Activated T-cell treated with anti-CD3 and anti-CD28 coated beads, Interleukin-2, amount 50 U/mL, for 72 hours (primary cell): ENCODE measurements at places on chromosomes 1 and 21.

DNA sequence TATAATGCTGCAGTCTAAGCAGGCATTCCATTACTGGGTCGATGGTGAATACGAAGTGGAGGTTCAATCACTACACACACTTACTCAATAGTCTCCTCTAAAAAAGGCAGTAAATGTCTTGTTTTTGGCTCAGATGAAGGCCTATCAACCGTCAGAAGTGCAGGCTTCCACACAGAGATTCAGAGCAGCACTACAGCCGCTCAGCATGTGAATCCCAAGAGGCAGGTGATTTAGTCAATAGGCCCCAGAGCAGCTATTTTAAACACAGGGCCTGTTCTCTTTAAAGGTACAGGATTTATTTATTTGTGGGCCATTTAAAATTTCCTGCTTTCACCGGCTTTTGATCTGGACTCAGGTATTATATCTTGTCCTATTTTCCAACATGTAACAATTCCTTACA, 293.7 kb downstream of the RGS7 start:
- DNase-seq: no peak
- H3K36me3 ChIP-seq: no peaks in the 10 kb centered on the region
- H3K27ac ChIP-seq: no peak overlapping the region
- no peaks in the 10 kb centered on the region for H3K27me3 ChIP-seq
- no peak overlapping the region for H3K4me3 ChIP-seq

DNA sequence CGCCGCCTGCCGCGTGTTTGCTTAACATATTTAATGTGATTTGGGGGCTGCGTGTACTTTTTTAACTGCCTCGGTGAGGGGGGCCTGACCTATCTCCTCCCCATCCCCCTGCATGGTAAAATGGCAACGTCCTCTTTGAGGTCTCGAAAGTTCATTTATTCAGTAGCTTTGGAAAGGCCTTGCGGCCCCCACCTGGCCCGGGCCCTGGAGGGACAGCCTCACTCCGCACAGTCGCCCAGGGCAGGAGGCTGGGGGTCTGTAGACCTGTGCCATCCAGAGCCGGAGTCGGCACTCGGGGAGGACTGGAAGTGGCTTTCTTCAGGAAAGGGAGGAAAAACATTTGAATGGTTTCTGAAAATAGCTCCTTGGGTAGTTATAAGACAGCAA, 38.0 kb upstream of the ACTRT2 start:
- H3K27ac ChIP-seq: no peak overlapping the region
- H3K4me1 ChIP-seq: no peaks in the 10 kb centered on the region
- no peak for DNase-seq
- H3K36me3 ChIP-seq: no peaks in the 10 kb centered on the region

DNA sequence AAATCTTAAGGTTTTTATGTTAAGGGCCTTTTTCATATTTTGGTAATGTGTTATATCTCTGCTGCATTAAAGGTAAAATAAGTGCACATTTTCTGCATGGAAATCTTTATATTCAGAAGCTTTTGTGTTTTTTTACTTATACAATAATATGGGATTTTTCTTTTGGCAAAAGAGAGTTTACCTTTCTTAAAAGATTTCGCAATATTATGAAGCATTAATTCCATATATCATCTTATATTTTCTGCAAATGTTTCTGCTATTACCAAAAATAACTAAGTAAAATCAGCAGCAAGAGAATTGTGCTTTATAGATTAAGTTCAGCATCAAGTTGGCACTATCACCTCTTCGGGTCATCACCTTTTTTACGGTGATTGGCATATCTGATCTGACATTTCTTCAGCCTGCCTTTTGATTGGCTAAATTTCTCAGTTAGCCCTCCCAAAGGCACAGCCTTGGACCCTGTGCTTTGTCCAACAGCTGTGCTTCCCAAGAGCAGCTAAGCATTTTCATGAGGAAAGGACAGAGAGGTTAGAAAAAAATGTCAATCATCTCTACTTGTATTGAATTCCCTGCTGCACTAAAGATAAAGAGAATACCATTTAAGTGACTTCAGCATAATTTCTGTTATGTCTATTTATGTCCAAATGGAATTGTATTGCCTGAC, 767.1 kb upstream of the PRMT6 start:
- DNase-seq: no peak
- no peak overlapping the region for H3K4me3 ChIP-seq
- no peaks in the 10 kb centered on the region for H3K27me3 ChIP-seq
- no peaks in the 10 kb centered on the region for H3K4me1 ChIP-seq
- no peaks in the 10 kb centered on the region for H3K36me3 ChIP-seq
- H3K27ac ChIP-seq: no peak overlapping the region

GRCh38 chr1:179476484-179476883, 99.3 kb downstream of the NPHS2 start:
- H3K36me3 ChIP-seq: peaks cover 19% of the 10 kb centered on the region
- no peak overlapping the region for H3K27ac ChIP-seq
- H3K4me1 ChIP-seq: no peaks in the 10 kb centered on the region
- H3K4me3 ChIP-seq: no peak overlapping the region
- H3K27me3 ChIP-seq: no peaks in the 10 kb centered on the region

- no peak for DNase-seq
- H3K4me3 ChIP-seq: peak overlapping the region; percentile 69
- peaks cover 90% of the 10 kb centered on the region for H3K4me1 ChIP-seq
- peak overlapping the region; percentile 90 for H3K27ac ChIP-seq
- H3K36me3 ChIP-seq: peaks cover 3% of the 10 kb centered on the region
- H3K27me3 ChIP-seq: no peaks in the 10 kb centered on the region
Observed at GRCh38 chr1:111631502-111631901, 11.9 kb downstream of the RAP1A start.

DNA sequence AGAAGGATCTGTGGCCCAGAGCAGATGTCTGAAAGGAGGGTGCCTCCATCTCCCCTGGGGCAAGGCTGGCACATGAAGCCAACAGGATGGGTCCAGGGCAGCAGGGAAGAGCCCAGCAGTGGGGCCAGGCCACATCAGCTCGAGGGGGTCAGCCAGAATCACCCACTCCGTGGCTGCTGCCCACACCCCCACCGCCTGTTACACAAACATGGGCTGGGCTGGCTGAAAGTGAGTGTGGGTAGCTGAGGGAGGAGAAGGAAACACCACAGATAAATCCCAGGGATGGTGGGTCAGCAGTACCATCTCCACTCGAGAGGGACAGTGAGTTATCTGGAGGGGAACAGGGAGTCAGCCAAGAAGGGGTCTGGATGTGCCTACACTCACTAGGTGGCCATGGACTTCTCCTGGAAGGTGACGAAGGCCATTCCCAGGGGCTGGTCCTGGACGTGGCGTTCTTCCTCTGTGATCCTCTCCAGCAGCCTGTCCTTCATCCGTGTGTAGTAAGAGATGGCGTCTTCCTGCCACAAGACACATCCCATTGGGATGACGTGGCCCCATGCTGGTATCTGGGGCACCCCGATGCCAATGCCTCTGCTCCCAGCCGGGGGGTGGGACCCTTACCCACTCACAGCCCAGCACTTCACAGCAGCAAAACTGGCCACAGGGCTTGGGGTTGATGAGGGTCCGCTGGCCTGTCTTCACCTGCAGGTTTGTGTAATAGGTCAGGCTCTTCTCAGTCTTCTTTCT, 20.2 kb downstream of the TMEM63A start:
- no peaks in the 10 kb centered on the region for H3K27me3 ChIP-seq
- H3K4me3 ChIP-seq: no peak overlapping the region
- H3K36me3 ChIP-seq: peaks cover 5% of the 10 kb centered on the region
- no peak overlapping the region for H3K27ac ChIP-seq
- peaks cover 30% of the 10 kb centered on the region for H3K4me1 ChIP-seq

DNA sequence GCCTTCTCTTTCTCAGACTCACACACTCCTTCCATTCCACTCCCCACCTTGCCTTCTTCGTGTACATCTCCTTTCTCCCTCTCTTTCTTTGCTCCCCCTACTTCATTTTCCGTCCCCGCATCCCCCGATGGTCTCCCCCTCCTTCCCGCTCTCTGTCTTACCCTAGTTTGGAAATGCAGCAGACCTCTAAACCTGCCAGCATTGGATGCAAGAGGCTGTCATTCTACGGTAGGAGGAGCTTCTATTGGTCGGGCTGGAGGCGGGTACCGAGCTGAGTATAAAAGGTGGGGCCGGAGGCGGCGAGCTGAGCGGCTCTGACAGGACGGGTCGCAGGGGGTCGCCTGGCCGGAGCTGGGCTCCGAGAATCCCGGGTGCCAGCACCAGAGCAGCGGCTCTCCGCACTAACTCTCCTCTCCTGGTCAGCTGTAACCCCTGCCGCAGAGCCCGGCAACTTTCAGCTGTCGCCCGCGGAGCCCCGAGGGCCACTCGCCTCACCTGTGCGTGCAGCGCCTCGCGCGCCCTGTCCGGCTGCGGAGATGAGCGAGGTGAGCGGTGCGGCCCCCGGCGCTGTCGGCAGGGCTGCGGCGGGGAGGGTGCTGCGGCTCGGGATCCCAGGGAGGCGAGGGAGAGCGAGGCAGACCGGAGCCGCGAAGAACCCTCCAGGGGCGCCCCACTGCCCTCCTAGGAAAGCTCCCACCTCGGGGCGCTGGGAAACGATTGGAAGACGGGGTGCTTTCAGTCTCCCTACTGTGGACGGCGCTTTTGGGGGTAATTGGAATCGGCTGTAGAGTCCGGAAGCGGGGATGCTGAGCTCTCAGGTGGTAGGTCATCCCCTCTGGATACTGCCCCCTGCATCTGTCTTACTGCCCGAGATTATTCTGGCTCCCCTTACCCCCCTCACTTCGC, at the start of gene PCP4L1:
TSS of gene PCP4L1 (plus strand) at position 307 of the 906 bp plus-strand sequence. CDS start at position 537, 230 bp downstream.
- no peak within 1 kb of the TSS for H3K27ac ChIP-seq
- peak within 1 kb of the TSS; percentile 57 for H3K4me3 ChIP-seq
- DNase-seq: peak; percentile 66
- peaks cover 61% of the 10 kb centered on the region for H3K27me3 ChIP-seq
- peaks cover 20% of the 10 kb centered on the region for H3K36me3 ChIP-seq

DNA sequence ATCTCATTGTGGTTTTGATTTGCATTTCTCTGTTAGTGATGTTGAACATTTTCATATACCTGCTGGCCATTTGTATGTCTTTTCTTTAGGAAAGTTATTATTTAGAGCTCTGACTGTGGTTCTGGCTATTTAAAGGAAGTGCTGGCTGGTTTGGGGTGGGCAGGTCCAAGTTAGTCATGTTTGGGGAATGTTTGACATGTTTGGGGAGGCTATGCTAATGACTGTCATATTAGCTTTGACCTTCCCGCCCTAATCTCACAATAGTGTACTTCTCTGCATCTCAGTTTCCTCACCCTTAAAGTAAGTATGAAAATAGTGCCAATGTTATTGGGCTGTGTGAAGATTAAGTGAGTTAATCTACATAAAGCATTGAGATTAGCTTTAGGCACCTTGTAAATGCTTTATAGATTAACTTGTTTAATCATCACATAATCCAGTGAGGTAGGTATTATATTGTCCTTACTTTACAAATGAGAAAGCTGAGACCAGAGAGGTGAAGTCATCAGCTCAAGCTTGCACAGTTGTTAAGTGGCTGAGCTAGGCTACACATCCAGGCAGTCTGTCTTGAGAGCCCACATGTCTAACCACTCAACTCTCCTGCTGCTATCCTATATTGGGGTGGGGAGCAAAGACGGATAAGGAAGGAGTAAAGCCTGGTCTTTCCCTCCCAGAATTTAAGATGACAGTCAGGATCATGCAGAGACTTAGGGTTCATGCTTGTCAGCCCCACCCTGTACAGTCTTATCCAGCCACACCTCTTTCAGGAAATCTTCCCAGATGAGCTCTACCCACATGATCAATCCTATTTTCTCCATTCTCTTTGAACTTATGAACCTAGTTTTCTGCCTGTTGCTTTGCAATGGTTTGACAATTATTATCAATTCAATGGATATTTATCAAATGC, 22.8 kb upstream of the CRNN start:
- H3K27me3 ChIP-seq: peaks cover 35% of the 10 kb centered on the region
- no peak overlapping the region for H3K4me3 ChIP-seq
- no peaks in the 10 kb centered on the region for H3K4me1 ChIP-seq
- no peaks in the 10 kb centered on the region for H3K36me3 ChIP-seq
- no peak for DNase-seq

- H3K4me3 ChIP-seq: no peak overlapping the region
- no peaks in the 10 kb centered on the region for H3K4me1 ChIP-seq
- DNase-seq: no peak
- H3K27me3 ChIP-seq: no peaks in the 10 kb centered on the region
- H3K36me3 ChIP-seq: no peaks in the 10 kb centered on the region
- H3K27ac ChIP-seq: no peak overlapping the region
Observed at GRCh38 chr1:18246543-18246942, 138.9 kb downstream of the IGSF21 start.

- peaks cover 11% of the 10 kb centered on the region for H3K27me3 ChIP-seq
- no peak for DNase-seq
- no peak overlapping the region for H3K4me3 ChIP-seq
- peaks cover 8% of the 10 kb centered on the region for H3K36me3 ChIP-seq
Observed at GRCh38 chr1:182598296-182598695, 5.9 kb downstream of the RGS16 start.

DNA sequence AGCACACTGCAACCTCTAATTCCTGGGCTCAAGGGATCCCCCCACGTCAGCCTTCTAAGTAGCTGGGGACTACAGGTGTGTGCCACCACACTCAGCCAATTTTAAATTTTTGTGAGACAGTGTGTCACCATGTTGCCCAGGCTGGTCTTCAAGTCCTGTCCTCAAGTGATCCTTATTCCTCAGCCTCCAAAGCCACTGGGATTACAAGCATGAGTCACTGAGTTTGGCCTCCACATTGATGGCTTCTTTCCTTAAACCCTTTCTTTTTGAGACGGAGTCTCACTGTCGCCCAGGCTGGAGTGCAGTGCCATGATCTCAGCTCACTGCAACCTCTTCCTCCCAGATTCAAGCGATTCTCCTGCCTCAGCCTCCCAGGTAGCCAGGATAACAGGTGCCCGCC, 7.6 kb downstream of the KPNA6 start:
- H3K4me1 ChIP-seq: peaks cover 52% of the 10 kb centered on the region
- DNase-seq: no peak
- no peak overlapping the region for H3K4me3 ChIP-seq
- no peaks in the 10 kb centered on the region for H3K27me3 ChIP-seq

GRCh38 chr1:183622884-183623785, 12.4 kb downstream of the ARPC5 start:
- DNase-seq: peak; percentile 53
- no peak overlapping the region for H3K4me3 ChIP-seq
- peaks cover 12% of the 10 kb centered on the region for H3K4me1 ChIP-seq
- peak overlapping the region; percentile 6 for H3K27ac ChIP-seq
- peaks cover 1% of the 10 kb centered on the region for H3K36me3 ChIP-seq

DNA sequence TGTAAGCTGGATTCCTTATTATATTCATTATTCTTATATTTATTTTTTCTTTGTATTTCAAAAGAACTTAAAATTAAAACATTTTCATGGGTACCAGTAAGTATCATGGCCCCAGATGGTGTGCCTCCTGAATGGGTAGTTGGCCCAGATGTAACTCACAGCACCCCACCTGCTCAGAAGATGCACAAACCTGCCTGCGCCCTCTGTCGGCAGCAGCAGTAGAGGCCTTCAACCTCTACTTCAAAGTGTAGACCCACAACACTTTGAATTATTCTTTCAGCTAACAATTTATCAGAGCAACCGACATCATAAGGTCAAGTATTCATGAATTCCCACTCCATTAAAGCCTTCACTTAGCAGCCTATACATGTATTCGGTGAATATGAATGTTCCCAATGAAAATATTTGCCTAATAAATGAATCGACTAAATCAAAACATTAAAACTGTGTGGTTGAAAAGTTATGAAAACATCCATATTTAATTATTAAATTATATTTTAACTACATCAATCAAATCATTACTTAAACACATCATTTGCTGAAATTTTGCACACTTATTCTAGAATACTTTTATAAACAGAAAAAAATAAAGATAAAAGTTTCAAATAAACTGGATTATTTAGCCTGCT, 25.4 kb downstream of the PIGM start:
- no peaks in the 10 kb centered on the region for H3K36me3 ChIP-seq
- no peak overlapping the region for H3K27ac ChIP-seq
- H3K4me3 ChIP-seq: no peak overlapping the region
- DNase-seq: peak; percentile 73

- H3K27ac ChIP-seq: no peak overlapping the region
- H3K36me3 ChIP-seq: peaks cover 2% of the 10 kb centered on the region
- DNase-seq: no peak
- peaks cover 12% of the 10 kb centered on the region for H3K4me1 ChIP-seq
- H3K27me3 ChIP-seq: peaks cover 28% of the 10 kb centered on the region
Observed at GRCh38 chr1:234175363-234175762, 197.9 kb upstream of the COA6 start.
